ENCODE measurements at places on chromosomes 1 and 21.
A peak's percentile ranks its signal among the peaks of the same experiment; 100 is the strongest.

GRCh38 chr1:210302501-210302900 lies 26.2 kb upstream of the HHAT start:
- DNase-seq = no peak

DNA sequence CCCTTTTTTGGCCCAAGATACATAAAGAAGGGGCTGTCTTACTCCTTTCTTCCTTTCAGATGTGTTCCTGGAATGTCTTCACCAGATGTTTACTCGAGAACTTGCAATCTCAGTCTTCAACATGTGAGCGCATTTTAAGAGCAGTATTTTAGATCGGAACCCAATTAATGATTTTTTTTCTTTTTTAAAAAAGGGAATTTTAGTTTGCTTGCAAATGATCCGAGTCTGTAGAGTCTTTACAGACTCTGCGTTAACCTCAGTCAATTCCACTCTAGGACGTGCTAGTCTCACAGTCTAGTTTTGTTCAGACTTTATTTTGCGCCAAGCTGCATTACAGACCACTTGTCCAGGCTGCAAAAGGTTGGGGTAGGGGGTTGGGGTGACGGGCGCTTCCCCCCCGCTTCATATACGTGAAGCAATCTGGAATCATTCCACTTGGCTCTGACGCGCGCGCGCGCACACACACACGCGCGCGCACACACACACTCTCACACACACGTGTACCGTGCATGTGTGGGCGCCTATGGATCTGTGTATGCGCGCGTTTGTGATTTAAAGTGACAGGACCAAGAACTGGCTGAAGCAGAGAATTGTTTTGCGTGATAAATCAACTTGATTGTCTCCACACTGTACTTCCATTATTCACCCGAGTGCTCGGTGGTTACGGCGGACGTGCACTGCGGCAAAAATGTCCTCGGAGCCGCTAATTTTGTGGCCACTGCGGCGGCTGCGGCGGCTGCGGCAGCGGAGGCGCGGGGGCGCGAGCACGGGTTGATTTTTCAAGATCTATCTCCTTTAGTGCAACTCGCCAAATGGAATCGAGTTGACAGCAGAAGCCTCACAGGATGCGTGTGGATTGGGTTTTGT lies 25.6 kb upstream of the NFIA start:
- no peak for DNase-seq

- no peak for DNase-seq
Observed at GRCh38 chr1:112298558-112298957, 97.5 kb upstream of the CTTNBP2NL start.

- DNase-seq = no peak
Observed at GRCh38 chr1:52978045-52978444, 51.0 kb downstream of the SCP2 start.

DNA sequence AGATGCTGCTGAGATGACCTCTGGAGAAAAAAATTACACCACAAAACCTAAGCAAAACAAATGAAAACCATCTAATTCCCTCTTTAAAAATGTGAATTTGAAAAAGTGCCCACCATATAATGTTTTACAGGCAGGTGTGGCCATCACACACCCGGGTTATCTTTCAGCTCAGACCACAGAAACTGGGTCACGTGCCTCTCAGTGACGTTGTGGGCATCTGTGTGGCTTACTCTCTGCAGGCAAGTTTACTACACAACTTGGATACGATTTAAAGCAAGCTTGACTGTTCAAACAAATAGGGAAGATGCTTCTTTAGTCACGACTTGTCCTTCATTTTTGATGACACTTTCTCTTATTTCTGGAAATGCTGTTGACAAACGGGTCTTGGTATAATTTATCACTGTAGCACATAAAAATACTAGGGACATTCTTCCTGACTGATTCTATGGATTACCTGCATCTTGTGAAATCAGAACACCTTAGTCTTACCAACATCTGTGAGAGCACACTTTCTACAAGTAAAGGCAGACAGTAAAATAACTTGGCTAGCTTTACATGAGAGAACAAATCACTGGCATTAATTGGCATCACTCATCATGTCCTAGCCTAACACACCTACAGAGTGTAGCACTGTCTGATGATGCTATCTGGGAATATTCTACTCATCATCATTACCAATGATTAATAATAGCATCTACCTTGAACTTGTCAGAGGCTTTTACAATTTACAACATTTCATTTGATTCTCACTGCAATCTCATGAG lies 89.3 kb upstream of the EDEM3 start:
- peak; percentile 30 for DNase-seq

GRCh38 chr1:197003132-197003531 lies 25.8 kb downstream of the CFHR5 start:
- no peak for DNase-seq

GRCh38 chr1:160460214-160460642 lies 59.9 kb downstream of the VANGL2 start:
- no peak for DNase-seq

DNA sequence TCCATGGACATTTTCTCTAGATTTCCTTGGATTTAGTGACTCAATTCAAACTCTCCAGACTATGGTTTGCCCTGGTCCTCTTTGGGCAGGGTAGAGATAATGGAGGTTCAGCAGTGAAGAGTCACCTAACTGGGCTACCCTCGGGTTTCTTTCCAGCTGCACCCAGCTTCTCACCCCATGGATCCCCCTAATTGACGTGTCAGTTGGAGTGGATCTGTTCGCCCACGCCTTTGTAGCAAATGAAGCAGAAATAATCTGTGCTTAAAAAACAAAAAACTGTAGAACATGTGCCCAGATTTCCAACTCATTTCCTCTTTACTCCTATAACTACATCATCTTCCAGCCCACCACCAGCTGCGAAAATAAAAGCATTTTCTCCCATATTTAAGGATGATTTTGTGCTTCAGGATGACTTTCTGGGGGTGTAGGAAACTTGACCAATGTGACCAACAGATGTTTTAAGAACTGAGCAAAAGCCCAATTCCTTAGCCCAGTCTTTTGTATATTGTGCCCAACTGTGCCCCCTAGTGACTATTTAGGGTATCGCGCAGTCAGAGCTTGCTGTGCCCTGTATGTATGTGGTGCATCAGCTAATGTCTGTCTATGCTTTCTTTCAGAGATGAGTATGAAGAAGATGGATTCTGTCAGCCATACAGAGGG lies 66.5 kb upstream of the UBE2U start:
- peak; percentile 55 for DNase-seq

GRCh38 chr1:205108464-205108863 lies 13.3 kb downstream of the RBBP5 start:
- DNase-seq = no peak

- no peak for DNase-seq
Observed at GRCh38 chr1:169696273-169697100, 14.9 kb downstream of the SELL start.

DNA sequence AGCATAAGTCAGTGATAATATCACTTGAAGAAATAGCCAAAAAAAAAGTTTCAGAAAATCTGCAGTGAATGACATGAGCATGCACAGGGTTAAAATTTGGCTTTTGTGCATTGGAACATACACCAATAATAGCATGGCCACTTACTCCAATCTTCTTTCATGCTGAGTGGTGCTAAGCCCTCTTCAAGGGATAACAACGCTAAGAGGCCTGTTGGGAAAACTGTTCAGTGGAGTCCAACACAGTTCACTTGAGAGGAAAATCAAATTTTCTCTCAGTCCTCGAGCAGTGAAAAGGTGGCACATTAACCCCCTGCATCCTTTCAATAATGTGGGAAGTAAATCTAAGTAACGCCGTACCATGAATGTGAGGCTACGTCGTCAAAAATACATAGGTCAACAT lies 264.7 kb downstream of the SPATA17 start:
- no peak for DNase-seq

DNA sequence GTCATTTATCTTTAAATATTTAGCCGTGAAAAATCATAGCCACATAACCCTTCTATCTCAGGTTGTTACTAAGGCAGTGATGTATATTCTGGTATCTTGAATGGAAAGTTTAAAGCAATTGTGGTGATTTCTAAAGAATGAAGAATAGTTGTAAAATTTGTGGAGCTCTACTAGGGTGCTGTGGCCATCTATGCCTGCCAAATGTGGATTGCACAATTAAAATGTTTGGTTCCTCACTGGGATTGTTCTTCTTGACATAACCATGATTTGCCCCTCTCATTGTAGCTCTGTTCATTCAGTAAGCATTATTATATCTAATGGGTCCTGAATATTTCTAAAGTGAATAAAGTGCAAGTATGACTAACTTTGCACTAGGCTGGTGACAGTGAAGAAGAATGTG lies 50.1 kb downstream of the AK4 start:
- DNase-seq = no peak

DNA sequence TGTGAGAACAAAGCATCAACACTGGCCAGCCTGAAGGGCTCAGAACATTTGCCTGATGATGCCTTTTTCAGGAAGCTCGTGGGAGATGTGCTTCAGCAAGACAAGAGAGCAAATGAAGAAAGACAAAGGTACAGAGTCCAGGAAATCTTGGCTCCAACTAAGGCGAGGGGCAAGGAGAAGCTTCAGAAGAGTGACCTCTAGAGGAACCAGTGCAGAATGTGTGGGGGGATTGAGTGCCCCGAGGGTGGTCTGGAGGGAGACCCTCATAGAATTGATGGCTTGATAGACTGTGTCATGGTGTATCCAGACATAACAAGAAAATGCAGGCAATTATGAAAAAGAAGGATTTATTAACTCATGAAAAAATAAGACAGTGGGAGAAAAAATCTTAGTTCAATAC lies 15.3 kb upstream of the NLRP3 start:
- no peak for DNase-seq

GRCh38 chr1:59506952-59507351 lies 210.1 kb downstream of the FGGY start:
- DNase-seq = no peak

DNA sequence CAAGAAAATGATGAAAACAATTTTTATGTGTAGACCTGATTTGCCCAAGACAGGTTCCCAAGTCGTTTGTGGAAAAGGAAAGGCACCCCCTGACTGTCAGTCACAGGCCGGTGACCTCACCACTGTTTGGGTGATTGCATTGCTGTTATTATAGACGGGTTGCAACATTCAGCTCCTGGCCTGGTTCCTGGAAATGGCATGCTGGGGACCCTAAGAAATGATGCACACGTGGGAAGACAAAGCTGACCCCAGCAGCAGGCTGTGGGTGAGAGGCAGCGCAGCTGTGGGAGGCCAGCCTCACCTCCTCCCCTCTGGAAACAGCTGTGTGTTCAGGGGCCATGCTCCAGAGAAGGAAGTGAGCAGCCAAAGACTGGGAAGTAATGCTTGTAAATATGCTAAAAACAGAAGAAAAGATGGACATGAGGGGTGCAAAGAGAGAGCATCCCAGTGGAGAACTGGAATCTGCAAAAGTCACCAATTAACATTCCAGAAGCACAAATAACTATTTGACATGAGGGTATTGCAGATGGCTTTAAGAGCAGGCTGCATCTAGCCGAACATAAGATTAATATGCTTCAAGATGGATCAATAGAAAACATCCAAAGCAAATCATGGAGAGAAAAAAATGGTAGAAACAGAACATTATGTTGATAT lies 23.4 kb upstream of the ABCG1 start:
- no peak for DNase-seq

DNA sequence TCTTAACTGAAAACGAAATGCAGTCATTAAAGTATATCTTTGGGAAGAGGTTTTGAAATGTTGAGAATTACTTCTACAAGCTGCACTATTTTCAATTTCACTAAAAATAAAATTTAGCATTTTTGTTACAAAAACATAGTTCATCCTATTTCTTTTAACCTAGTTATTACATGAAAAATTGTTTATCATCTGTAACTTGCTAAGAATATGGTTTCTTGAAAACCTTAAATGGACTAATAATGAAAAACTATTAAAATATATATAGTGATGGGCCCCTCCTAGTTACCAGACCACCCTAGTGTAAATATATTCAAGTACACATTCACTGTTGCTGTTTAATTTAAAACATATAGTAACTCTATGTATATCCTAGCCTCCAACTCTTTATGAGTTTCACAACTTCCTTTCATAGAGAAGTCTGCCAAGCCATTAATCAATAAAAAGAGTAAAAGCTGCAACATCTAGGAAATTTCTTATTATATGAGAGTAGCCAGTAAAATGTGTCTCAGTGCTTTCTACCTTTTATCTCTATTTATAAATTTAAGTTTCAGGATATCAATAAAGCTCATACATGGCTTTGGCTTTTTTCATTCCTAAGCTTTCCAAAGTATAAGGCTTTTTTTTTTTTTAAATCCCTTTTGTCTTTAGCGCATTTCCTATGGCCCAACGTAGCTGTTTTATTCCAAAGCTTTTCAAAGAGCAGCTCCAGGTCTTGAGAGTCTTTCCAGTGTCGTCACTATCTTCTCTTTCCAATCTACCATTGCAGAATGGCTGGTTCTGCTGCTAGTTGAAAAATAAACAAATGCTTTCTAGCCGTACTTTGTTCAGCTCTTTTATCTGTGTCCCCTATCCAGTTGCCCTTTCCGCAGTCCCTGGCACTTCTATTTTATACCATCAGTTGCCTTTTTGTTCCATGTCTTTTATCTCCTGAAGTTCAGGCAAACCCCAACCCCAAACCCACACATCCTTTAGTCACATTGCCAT lies 6.5 kb downstream of the IRF2BP2 start:
- DNase-seq = no peak

GRCh38 chr1:17167041-17167785 lies 37.7 kb upstream of the PADI1 start:
- no peak for DNase-seq

DNA sequence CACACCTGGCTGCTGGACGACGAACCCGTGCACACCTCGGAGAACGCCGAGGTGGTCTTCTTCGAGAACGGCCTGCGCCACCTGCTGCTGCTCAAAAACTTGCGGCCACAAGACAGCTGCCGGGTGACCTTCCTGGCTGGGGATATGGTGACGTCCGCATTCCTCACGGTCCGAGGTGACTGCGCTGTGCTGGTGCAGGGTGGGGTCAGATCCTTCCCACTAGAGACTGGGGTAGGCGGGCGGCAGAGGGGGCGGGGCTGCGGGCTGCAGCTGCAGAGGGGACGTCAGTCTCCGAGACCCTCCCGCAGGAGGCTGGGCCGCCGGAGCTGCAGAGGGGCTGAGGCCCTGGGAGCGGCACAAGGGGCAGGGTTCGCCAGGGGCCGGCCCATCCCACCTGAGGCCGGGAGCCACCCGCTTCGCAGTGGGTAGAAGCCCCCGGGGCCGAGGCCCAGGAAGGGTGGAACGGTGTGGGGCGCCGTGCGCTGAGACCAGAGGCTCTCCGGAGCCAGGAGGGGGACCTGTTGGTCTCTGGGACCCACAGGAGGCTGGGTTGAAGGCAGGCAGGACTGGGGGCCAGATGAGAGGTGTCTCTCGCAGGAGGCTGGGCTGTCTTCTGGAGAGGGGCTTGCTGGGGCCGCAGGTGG lies 90.6 kb downstream of the TRIM11 start:
- DNase-seq = no peak

- DNase-seq = no peak
Observed at GRCh38 chr1:89898695-89899470, 78.1 kb downstream of the LRRC8D start.

GRCh38 chr1:91173346-91173890 lies 151.6 kb upstream of the ZNF644 start:
- DNase-seq = no peak

Data from activated T-cell treated with anti-CD3 and anti-CD28 coated beads for 1 hour (primary cell).